ENCODE measurements at places on chromosomes 12 and 14.

- DNase-seq, result no peak
Observed at GRCh38 chr12:124720004-124720680, 143.5 kb downstream of the SCARB1 start.

GRCh38 chr12:52251367-52252051 is 18.5 kb downstream of the KRT7 start:
- DNase-seq, result no peak

DNA sequence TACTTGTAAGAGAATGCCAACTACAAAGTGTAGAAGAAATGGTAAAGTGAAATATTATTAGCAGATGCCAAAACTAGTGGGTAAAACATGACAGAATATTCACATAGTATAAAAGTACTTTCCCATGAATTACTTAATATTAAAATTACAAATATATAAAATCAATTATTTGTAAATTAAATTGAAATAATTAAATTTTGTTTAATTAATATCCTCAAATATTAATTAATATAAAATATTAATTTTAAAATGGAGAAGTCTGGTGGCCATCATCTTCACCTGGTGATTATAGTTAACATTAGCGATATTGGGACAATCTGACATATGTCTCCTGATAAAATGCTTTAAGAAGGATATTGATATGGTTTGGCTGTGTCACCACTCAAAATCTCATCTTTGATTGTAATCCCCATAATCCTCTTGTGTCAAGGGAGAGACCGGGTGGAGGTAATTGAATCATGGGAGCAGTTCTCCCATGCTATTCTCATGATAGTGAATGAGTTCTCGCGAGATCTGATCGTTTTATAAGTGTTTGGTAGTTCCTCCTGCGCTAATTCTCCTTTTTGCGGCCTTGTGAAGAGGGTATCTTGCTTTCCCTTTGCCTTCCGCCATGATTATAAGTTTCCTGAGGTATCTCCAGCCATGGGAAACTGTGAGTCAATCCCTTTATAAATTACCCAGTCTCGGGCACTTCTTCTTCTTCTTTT is 55.0 kb upstream of the SGPP1 start:
- no peak for DNase-seq

GRCh38 chr14:104287301-104288009 is 149.1 kb downstream of the KIF26A start:
- DNase-seq, result no peak

DNA sequence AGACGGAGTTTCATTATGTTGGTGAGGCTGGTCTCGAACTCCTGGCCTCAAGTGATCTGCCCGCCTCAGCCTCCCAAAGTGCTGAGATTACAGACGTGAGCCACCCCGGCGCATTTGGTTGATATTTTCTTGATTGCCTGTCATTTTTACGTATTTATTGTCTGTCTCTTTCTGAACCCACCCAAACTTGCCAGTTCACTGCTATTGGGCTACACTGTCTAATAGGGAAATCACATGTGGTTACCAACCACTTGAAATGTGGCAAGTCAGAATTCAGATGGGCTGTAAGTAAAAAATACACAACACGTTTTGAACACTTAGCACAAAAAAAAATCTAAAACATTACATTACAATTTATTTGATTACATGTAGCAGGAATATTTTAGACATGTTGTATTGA is 2.1 kb downstream of the WSB2 start:
- DNase-seq, result no peak

GRCh38 chr12:998020-998874 is 7.2 kb downstream of the ERC1 start:
- no peak for DNase-seq

DNA sequence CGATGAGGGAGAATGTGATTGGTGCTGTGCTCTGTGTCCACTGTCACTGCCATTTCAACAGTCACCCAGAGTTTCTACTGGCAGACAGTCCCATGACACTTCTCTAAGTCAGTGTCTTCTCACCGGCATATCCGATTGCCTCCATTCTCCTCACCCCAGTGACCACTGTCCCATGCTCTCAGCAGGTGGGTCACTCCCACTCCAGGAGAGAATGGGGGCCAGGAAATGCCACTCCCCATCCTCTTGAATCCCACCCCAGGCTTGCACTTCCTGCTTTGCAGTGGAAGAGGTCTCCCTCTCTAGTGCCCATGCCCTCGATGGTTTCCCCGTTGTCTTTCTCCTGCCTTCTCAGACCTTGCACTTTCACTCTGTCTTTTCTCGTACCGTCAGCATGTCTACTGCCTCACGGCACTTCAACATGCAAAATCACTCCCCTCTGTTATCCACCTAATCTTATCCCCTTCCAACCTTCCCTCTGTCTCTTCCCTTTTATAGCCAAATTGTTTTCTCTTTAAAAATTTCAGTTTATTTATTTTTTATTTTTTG is 2.2 kb upstream of the EP400 start:
- no peak for DNase-seq

DNA sequence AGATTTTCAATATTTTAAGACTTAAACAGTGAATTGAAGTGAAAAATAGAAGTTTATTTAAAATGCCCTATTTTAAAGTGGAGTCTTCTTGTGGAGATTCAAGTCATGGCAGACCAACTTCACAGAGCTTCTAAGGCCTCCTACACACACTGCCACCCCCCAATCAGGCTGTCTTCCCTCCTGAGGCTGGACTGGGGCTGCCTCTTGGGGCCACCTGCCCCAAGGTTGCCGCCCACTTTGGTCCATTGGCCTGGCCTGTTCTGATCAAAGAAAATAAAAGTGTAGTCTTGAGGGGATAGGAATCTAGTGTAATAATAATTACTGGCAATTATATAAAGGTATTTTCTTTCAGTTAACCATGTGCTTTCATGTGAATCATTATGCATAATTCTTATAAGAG is 1.3 kb downstream of the GOLT1B start:
- DNase-seq, result no peak

DNA sequence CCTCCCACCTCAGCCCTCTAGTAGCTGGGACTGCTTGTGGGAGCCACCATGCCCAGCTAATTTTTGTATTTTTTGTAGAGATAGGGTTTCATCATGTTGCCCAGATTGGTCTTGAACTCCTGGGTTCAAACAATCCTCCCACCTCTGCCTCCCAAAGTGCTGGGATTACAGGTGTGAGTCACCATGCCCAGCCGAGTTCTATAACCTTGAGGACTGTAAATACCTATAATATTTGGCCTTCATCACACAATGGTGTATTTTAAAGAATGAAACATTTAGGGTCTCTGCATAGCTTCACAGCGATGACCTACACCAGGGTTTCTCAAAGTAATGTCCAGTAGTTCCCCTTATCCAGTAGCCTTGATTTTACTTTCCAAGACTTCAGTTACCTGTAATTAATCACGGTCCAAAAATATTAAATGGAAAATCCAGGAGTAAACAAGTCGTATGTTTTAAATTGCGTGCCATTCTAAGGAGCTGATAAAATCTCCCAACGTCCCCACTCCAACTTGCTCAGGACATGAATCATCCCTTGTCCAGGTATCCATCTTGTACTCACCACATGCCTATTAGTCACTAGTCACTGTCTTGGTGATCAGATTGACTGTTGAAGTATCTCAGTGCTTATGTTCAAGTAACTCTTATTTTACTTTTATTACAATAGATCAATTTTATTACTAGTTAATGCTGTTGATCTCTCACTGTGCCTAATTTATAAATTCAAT is 368.2 kb downstream of the BTG1 start:
- no peak for DNase-seq

GRCh38 chr14:94560751-94561655 is at the start of gene SERPINA4:
TSS of gene SERPINA4 (plus strand) at chr14:94561442. CDS start at chr14:94563483, 2,041 bp downstream.
- DNase-seq, result no peak

DNA sequence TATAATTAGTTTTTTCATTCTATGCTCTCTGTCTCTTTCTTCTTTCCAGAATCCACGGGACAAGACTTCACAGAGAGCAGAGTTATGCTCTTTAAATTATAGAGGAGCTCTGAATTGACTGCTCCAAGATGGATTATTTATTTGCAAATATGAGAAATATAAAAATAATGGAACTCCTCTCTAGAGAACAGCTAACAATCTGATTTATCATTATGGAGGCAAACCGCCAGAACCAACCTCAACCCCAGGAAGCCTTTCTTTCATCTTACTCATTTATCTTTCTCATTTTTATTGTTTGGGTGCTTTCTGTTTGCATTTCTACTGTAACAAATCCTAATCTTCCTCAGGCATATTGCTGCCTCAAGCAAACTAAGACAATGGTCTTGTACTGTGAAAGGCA is 216.5 kb downstream of the C12orf50 start:
- DNase-seq, result no peak

- DNase-seq, result no peak
Observed at GRCh38 chr12:13164921-13165616, 31.5 kb upstream of the EMP1 start.

Data from amniotic stem cell (primary cell).